ENCODE measurements at places on chromosomes 7 and 10.

DNA sequence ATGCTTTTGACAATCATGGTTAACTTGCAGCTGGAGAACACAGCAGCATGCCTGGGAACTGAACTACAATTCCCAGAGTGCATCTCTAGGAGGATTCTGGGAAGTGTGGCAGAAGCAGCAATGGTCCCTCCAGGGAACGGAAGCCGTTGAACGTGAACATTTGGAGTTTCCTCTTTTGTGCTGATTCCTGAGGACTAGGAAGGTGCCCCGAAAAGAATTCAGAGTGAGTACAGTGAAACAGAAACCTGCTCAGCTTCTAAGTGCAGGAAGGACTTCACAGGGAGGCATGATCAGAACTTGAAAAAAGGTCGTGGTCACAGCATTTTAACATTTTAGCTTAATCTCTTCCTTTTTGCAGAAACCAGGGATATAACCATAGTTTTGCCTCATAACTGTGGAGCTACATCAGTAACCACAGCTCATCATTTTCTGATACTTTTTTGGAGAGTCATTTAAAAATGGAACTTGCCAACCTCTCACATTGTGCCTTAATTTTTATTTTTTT is at the start of gene NUDT13:
TSS of gene NUDT13 (plus strand) at position 111 of the 505 bp plus-strand sequence. CDS start 3,911 bp downstream, outside the sequence.
- DNase-seq = no peak

- no peak for DNase-seq
Observed at GRCh38 chr10:51934373-51934772, 235.0 kb upstream of the CSTF2T start.

DNA sequence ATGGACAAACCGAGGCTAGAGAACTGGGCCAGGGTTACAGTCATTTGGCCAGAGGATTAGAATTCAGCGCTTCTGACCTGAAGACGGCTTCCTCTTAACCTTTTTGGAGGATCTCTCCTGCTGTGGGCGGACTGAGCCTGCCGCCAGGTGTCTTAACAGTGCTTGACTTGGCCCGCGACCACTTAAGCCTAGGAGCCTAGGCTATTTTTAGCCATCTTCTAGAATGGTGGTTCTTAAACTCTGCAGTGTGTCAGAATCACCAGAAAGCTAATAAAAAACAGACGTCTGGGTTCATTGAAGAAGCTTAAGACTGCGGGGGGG is 722 bp downstream of the MDH2 start:
- no peak for DNase-seq

GRCh38 chr10:127564644-127565043 is 15.5 kb downstream of the NPS start:
- no peak for DNase-seq

DNA sequence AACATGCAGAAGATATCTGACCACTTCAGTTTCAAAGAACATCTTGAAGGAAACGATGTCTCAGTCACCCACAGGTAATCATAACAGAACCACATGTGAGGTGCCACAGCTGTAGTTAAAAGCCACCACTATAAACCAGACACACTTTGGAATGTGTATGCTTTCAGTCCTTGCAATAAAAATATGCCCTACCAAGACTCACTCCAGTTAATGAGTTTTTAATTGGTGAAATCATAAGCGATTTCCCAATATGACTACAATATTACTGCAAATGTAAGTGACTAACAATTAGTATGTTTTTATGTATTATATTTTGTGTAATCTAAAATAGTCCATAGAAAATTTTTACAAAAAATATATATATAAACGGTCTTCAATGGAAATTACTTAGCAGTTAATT is 428.2 kb downstream of the PARD3 start:
- DNase-seq = no peak

DNA sequence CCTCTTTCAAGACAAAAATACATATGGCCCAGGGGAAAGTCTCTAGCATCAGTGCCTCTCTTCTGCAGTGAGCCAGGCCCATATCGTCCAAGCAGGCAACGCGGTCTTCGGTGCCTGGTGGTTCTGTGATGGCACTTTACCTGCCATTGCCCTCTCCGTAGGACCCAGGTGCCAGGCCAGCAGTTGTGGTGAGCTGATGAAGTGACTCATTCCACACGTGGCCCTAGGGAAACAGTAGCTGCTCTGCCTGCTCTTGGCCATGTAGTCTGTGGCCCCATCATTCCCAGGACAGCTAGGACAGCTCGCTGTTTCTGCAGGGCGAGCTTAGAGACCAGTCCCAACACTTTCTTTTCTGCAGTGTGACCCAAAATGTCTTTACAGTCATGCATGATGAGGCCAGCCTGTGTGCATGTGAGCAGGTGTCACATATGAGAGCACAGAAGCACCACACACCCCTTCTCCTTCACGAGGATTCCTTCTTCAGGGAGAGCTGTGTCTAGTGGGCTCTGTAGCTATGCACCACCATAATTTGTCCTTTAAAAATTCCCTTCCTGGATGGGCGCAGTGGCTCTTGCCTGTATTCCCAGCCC is 39.0 kb downstream of the SVIL start:
- no peak for DNase-seq

GRCh38 chr10:125160856-125161706 is 718 bp upstream of the CTBP2 start:
- DNase-seq = no peak

DNA sequence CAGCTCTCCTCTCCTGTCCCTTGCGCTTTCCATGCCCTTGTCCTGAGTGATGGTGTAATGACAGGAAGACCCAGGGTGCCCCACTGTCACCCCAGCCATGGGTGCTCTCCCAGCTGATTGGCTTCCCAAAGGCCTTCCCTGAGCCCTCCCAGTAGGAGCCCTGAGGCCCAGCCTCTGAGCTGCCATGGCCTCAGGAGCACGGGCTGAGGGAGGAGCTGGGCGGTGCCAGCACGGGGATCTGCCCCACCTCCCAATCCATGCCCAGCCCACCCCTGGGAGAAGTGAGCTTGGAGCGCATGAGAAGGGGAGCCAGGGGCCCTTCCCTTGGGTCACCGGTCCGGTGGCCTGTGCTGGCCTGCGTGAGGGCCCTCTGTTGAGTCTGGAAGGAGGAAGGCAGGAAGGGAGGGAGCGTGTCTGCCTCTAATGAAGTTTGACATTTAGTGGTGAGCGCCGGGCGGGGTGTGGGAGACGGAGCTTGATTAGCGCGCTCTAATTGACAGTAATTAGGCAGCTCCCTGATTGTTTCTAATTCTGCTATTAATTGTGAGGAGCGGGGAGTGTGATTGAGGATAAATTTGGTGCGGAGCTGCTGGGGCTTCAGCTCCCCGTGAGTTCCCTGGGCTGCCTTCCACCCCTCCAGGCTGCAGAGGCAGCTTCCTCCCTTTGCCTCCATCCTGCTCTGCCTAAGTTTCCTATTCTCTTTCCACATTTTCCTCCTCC is 28.3 kb downstream of the GBX1 start:
- no peak for DNase-seq

- DNase-seq = peak; percentile 3
Observed at GRCh38 chr7:51428217-51428887, 111.7 kb upstream of the COBL start.

GRCh38 chr10:110425684-110426293 is 71.9 kb upstream of the DUSP5 start:
- DNase-seq = no peak

DNA sequence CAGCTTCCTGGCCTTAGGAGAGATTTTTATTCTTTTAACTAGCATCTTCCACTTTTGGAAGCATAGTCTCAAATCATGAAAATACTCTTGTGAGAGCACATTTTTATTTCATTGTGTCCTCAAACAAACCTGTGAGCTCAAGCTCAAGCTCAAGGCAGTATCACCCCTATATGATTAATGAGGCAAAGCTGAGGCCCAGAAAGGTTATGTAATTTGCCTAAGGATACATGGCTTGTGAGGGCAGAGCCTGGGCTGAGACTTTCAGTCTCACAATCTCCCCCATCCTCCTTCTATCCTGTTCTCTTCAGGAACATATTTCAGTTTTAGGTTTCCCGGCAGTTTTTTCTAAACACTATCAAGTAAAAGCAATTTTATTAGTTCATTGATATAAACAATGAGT is 359.5 kb downstream of the PTEN start:
- no peak for DNase-seq

GRCh38 chr10:63901881-63902280 is 380.7 kb downstream of the REEP3 start:
- DNase-seq = no peak

- no peak for DNase-seq
Observed at GRCh38 chr7:44707558-44708230, 41.0 kb upstream of the ZMIZ2 start.

DNA sequence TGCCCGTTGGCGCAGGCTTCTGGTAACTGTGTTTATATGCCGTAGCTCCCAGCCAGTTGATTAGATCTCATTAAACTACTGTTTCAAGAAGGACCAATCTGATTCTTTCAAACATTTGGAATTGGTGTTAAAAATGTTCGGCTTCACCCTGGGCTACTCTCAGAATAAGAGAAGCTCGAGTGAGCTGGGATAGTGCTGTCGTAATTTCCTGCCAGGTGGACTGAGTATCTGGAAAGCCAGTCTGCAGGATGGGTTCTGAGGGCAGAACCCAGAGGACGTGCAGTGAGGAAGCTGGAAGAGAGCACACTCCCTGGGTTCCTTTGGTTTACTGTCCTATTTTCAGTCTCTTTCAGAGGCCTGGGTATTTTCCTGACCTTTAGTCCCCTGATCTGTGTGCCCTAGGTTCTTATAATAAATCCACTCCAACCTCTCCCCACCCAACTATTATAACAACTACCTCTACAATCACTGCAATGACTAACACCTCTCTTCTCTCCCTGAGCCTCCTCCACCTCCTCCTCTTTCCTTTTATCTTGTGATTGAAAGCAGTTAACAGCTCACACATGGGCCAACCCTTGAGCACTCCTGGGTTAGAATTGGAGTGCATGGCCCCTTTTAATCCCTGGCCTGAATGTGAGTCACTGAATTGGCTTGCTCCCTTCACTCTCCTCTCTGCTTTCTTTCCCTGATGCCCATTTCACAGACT is 63.0 kb downstream of the AOAH start:
- no peak for DNase-seq

DNA sequence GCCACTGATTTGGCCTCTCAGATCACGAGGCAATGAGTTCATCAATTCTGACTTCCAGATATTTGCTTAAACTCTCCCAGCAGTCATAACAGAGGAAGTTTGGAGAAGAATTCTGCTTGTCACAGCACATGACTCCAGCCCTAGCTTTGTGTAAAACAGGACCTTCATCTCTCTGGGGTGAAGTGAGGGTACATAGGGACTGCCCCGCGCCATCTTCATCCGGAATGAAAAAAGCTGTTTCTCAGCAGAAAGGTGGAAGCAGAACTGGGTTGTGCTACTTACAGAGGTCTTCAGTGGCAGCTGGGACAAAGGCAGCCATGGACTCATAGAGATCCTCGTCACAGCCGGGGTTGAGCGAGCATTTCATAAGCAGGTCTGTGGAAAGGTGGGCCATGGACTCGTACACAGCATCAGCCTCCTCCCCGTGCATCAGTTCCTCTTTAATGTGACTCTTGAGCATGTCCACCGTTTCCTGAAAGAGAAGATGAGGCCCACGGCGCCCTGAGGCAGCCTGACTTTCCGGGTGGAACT is 58.4 kb upstream of the TM9SF3 start:
- DNase-seq = no peak

GRCh38 chr10:118626953-118627352 is 31.5 kb upstream of the PRLHR start:
- DNase-seq = no peak

GRCh38 chr10:10792681-10793080 is 225.0 kb upstream of the CELF2 start:
- no peak for DNase-seq

DNA sequence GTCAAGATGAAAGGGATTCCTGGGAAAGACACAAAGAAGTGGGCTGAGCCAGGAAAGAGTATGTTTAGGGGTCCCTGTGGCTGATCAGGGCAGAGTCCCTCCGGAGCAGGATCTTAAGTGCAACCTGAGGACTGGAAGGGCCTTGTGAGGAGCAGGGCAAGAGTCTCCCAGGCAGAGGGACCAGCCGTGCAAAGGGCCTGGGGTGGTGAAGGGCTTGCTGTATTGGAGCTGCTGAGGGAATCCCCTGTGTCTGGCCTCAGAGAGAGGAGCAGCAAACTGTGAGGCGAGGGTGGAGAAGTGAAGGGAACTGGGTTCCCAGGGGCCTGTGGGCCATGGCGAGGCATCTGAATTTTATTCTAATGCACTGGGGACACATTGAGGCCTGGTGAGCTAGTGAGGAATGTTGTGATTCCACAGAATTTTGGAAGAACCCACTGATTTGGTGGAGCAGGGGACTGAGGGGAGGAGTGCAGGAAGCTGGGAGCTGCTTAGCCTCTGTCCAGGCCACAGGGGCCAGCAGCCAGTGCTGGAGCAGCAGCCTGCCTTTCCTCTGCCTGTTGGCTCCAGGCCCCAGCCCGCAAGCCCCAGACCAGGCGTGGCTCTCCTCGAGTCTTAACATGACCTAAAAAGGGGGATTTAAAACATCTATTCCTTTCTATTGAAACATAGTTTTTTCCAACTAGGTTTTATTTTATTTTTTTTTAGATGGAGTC is 138.4 kb upstream of the IGFBP3 start:
- no peak for DNase-seq

GRCh38 chr7:124155432-124156022 is 122.7 kb upstream of the TMEM229A start:
- DNase-seq = peak; percentile 49

DNA sequence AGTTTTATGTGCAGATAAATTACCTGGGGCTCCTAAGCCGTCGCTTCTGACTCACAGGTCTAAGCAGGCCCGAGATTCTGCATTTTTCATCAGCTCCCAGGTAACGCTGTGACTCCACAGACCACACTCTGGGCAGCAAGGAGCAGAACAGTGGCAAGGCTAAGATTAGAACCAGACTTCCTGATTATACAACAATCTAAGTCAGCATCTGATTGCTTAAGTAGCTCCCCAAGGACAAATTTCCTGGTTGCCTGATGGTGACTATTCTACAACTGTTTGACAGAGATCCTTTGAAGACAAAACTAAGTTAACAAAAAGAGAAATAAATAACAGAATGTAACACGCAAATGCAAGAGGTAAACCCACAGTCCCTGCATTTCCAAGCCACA is 69.0 kb downstream of the CREB3L2 start:
- no peak for DNase-seq

GRCh38 chr7:148727501-148728278 is 29.0 kb downstream of the CUL1 start:
- no peak for DNase-seq

- DNase-seq = no peak
Observed at GRCh38 chr7:133477791-133478190, 224.9 kb downstream of the EXOC4 start.

GRCh38 chr7:148403466-148403993 is 187.0 kb upstream of the C7orf33 start:
- no peak for DNase-seq

DNA sequence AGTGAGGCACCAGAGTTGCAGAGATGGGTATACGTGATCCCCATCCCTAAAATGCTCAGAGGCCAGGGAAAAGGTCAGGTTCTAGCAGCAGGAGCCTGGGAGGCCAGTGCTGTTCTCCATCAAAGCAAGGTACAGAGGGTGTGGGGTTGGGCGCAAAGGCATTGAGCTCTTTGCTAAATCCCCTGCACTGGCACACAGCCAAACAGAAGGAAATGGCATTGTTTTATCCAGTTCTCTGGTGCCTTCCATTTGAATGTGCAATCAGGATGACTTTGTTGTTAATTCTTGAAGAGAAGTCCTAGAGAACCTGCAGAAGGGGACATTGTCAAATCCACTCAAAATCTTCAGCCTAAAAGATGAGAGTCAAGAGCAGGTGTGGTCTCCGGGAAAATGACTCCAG is 111.3 kb upstream of the CHST15 start:
- DNase-seq = no peak

GRCh38 chr7:117281562-117281961 is 41.3 kb downstream of the WNT2 start:
- DNase-seq = no peak

- DNase-seq = no peak
Observed at GRCh38 chr10:84292502-84292901, 35.9 kb upstream of the CCSER2 start.

- no peak for DNase-seq
Observed at GRCh38 chr7:5683280-5683670, 98.2 kb downstream of the RNF216 start.

Measured in NCI-H1105 (cell line).